Esophagus squamous epithelium (tissue), 5 donors: ENCODE measurements at places on chromosomes 5 and 9.

DNA sequence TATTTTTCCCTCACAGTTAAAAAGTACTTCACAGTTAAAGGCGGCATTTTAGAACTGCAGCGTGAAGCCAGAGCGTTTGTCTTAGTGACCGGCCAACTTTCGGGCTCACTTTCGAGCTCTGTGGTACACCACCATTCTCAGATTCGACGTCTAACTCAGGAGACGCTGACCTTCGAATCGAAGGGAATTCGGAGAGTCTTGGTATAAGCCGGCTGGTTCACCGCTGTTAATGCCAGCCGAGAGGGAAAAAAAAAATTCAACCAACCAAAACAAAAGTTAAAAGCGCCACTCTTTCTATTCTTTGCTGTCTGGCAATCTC is 544 bp upstream of the SNX24 start:
- DNase-seq, result no peak

DNA sequence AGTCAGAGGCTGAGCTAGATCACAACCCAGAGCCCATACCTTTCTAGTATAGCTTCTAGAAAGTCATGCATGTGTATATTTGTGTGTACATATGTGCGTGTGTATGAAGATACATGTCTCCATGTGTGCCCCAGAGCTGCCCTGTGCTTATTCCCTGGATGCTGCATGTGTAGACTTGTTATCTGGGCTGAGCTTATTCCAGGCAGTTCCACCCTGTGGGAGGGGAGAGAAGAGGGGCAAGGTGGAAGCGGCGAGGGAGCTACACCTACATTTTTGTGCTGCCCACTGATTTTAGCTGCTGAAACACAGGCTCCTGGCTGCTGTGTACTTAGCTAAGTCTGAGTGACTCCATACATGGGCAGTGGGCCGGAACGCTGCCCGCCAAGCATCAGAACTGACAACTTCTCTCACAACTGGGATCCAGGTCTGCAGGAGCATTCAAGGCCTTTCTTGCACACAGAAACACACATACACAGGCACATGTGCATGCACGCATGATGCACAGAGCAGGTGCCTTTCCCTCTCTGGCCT is 38.0 kb upstream of the XPA start:
- no peak for DNase-seq

DNA sequence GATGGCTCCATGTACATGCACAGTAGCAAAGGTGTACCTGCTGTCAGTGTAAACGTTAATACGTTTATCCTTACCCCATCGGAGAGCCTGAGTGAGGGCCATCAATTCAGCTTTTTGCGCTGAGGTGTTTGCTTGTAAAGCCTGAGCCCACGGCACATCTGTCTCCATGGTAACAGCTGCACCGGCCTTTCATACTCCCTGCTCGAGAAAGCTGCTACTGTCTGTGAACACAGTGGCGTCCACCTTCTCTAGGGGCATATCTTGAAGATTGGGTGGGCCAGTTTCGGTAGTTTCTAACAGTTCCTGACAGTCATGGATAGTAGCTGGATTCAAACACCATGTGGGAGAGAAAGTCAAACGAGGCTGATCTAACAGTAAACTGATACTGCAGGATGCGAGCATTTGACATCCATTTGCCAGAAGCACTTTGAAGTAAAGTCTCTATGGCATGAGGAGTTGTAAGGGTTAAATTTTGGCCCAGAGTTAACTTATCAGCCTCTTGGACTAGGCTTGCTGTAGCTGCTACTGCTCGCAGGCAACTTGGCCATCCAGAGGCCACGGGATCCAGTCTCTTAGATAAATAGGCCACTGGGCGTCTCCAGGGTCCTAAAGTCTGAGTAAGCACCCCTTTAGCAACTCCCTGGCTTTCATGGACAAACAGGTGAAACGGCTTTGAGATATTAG is 21.0 kb upstream of the RHOBTB3 start:
- no peak for DNase-seq

GRCh38 chr9:136881691-136882108 is 4.6 kb upstream of the TRAF2 start:
- DNase-seq, result no peak

DNA sequence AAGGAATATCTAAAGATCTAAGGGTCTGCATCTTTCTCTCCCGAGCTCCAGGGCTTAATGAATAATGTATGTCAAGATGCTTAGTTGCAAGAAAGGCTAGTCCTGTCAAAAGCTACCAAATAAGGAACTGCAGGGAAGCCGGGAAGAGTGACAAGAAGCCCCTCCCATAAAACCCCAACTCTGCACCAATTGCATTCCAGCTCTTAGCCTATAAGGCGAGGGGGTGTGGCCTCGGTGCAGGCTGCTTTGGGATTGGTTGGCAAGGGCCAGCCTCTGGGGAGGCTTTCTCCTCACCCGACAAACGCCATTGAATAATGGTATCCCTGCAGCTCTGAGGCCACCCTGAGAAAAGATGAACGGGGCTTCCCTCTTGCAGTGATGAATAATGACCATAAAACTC is 416.9 kb downstream of the RAB3C start:
- DNase-seq, result no peak

- no peak for DNase-seq
Measured at GRCh38 chr5:135008556-135008955, 25.5 kb downstream of the PITX1 start.

DNA sequence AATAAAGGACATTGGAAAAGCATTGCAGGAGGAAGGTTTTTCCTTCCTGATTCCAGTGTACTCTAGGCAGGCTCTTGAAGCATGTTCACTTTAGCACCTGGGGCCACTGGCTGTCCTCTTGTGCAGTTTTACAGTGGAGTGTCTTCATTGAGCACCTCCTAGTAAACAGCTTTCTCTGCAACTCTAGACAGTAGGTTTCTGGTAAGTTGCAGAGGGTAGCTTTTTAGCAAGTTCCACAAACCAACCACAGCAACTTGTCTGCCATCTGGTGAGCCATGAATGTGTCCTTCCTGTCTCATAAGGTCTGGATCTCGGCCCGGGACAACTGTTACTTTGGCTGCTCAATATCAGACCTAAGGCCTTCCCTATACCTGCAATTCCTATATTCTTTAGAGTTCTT is 488.0 kb downstream of the MAN2A1 start:
- no peak for DNase-seq

- no peak for DNase-seq
Measured at GRCh38 chr5:143435210-143435657, 31.7 kb upstream of the NR3C1 start.

DNA sequence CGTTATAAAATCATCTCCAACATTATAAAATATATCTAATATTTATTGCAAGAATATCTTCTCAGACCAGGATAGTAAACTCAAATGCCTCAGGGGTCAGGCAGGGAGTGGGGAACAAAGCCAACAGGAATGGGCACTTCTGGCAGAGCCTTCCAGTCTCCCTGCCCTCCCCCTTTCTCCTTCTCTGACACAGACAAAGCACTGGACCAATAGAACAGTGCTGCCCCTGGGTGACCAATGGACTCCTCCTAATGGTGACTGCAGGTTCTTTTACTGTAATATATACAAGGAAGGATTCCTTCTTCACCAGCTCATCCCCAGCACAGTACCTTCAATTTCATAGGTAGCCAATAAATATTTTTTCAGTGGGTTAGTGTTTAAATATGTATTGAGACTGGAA is 31.1 kb upstream of the MAMDC2 start:
- DNase-seq, result no peak

DNA sequence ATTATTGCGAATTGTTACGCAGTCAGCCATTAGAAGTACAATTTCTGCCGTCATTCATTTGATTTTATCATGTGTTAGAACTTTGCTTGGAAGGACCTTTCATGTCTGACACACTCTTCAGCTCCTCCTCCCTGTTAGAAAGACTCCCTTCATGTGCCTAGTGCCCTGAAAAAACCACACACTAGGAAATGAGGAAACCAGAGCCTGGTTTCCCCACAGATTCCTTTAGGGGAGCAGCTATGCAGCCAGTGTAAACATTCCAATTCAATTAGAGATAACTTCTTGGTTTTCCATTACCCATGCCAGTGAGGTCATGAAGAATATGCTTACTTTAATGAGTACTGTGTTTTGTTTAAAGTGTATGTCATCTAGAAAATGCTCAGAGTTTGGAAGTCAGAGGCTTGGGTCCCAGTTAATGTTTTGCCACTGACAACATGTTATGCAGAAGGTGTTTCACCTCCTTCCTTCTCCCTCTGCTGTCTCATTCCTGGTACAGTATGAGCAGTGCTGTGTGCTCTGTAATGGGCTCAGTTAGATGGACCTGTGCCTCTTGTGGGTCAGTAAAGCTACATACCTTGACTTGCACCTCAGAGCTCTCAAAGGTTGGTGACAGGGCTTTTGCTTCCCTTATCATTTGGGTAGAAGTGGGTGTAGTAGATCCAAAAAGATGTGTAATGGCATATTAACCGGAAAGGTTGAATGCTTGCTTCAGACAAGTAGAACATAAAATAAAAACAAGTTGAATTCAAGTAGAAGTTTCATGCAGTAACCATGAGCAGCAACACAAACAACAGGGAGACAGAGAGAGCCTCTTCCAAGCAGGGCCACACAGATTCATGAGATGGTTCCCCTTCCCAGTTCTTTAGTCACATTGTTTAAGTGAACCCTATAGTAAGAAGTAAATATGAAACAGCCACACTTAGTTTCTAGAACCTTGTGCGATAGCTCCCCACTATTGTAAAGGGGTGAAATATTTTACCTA is 52.6 kb upstream of the TNFAIP8 start:
- DNase-seq, result no peak

- DNase-seq, result no peak
Measured at GRCh38 chr9:107336718-107337360, 53.8 kb downstream of the RAD23B start.

DNA sequence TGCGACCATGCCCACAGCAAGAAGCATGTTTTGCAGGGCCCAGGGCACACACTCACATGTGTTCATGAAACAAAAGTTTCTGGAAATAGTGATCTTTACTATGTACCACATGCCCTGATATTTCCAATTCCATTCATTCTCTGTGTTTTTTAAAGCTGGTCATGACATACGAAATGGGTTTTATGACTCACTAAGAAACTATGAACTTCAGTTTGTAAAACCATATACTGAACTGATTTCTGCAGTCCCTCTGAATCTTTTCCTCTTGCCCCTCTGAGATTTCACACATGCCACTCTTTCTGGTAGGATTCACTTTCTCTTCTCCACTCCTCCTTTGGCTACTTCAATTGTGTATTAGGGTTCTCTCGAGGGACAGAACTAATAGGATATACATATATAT is 416.1 kb upstream of the TRPC7 start:
- DNase-seq, result no peak

- DNase-seq, result no peak
Measured at GRCh38 chr9:87503927-87504326, 6.3 kb downstream of the DAPK1 start.

GRCh38 chr5:153470736-153471135 is 19.7 kb upstream of the GRIA1 start:
- no peak for DNase-seq

GRCh38 chr5:172077664-172078425 is 71.4 kb upstream of the FBXW11 start:
- DNase-seq, result no peak

- DNase-seq, result no peak
Measured at GRCh38 chr5:38154615-38155204, 103.6 kb upstream of the EGFLAM start.

DNA sequence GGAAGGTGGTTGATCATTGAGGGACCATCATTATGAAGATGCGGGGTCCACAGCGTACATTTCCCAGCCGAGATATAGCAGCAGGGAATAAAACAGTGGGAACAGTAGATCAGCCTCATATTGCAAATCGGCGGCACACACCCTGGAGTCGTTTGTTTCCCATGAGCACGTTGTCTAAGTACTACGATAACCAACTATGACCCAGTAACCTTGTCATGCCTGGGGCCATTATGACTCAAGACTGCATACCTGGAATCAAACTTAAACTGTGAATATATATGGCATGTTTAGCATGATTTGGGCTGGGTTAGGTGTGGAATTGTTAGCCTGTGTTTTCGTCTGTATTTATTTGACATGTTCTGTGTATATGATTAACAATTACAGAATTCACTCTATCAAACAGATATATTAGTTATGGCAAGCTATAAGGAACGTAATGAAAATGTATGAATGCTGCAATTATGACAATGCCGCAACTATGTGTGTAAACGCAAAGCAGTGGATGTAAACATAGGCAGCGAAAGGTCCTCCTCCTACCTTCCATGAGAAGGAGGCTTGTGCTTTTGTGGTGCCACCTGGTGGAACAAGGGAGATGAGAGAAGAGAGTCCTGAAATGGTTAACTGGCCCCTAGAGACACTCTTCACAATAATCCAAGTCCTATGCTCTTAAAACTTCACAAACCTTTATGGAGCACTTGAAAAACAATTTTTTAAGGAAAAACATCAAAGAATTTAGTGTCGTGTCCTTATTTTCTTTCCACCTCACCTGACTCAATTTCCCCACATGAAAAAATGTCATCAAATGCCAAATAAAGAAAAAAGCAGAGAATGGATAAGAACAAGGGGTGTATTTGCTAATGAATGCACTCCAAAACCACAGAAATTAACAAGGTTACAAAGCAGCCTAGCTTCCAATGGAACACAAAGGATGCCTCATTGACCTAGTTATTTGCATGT is 47.1 kb downstream of the SEMA5A start:
- DNase-seq, result no peak

GRCh38 chr9:71145179-71145578 is 23.8 kb upstream of the TRPM3 start:
- DNase-seq, result no peak

DNA sequence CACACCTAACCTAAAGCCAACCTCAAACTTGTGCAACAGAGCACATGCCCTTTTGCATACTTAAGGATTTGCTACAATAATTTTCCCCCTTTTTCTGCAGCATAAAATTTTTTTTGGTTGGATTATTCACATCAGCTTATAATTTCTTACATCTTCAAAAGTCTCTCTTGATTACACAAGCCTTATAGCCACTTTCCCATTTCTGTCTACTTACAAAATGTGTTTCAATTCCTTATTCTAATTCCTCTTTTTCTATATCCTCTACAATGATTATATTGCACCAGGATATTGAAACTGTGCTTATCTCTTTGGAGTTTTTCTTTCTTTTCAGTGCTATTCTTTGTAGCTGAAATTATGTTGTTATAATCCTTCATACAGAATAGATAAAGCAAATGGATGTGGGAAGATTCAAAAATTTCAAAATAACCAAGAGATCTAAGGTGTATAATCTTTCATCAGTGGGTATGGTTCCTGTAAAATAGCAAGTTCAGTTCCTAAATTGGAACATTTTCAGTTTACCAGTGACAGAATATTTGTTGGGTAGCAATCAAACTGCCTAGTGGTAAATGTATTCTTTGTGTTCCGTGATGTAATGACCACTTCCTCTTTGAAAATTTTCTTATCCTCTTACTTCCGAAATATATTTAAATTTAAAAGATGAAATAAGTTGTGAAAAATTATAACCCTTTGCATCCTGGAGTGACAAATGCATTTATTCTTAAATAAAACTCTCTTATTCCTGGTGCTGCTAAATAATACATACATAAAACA is 386.8 kb upstream of the CHD1 start:
- no peak for DNase-seq

DNA sequence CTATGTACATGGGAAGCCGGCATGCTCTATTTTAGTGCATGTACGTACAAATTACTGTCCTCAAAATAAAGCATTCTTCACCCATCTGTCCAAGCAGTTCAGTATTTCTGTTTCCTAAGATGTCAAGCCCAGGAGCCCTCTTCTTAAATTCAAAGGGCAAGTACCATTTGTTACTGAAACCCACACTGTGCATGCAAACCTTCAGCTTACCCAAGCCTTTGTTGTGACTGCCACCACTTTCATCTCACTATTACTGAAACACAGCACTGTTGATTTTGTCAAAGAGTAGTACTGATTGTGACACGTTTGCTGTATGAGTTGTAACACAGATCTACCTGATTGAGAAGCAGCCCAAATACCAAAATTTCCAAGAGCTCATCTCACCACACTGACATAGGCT is 390.4 kb upstream of the IZUMO3 start:
- no peak for DNase-seq
